ENCODE measurements at places on chromosomes 2 and 18.
A peak's percentile ranks its signal among the peaks of the same experiment; 100 is the strongest.

- peak; percentile 34 for DNase-seq
These were observed 89.8 kb upstream of the KCNH7 start for GRCh38 chr2:162928356-162928755.

DNA sequence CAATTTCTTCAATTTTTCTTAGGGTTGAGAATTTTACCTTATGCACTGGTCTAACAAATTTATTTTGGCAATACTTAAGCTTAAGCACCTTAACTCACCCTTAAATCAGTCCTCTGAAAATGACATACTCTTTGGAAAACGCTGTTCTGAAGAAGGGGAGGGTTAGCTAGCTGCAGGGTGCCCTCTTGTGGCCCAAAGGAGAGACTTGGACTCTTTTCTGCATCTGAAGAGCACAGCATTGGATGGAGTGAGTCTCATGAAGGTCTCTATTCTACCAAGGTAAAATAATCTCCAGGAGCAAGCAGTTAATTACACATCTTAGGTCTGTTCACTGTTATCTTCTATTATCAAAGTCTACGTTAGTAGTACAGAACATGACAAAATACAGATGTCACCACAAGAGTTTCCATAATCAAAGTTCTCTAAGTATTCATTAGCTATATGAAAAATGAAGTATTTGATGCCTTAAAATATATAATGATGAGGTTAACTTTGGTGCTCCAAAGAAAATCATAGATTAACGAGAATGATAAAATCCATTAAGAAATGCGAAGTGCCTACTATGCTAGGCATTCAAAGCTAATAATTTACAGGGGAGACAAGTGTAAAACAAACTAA, 24.4 kb downstream of the PUM2 start:
- DNase-seq: peak; percentile 57

GRCh38 chr2:37637190-37637860, 34.1 kb downstream of the CDC42EP3 start:
- no peak for DNase-seq

GRCh38 chr18:57389271-57389670, 36.9 kb downstream of the ST8SIA3 start:
- peak; percentile 22 for DNase-seq

GRCh38 chr2:5691985-5692529, at the start of gene SOX11:
Gene SOX11 (plus strand): TSS chr2:5692384. CDS start chr2:5692722, 338 bp downstream.
- no peak for DNase-seq

GRCh38 chr2:42101206-42102023, 53.6 kb downstream of the PKDCC start:
- DNase-seq: peak; percentile 62

DNA sequence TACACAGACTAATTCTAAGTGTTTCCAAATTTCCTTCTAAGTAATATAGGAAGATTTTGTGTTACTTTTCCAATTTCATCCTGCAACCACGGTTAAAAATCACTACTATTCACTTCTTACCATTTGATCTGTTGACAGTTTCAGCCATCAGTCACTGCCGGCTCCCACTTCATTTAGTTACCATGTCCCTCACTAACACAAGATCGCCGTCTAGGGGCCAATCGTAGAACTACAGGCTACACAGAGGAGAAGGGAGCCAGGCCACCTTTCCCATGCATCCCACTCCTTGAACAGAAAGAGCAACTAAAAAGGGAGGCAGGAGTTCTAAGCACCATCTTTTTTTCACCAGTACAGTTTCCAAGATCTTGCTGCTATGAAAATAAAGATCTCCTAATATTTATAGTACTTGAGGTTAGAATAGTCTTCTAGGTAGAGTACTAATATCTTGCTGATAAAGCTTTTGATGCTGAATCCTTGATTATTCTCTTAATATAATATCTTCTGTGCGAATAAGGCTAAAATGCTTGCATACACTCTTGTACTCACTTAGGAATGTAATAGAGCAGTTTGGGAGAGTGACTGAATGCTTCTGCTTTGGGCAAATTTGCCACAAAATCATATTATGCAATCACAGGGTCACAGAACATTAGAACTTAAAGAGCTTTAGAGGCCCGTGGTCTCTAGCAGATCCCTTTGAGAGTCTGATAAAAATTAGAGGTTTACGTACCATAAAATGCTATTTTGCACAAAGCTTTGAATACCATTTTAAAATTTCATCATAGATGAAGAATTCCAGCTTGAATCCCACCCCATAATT, 39.5 kb upstream of the CYP1B1 start:
- peak; percentile 81 for DNase-seq

- no peak for DNase-seq
These were observed 279.1 kb upstream of the LYPD1 start for GRCh38 chr2:132949108-132949507.

DNA sequence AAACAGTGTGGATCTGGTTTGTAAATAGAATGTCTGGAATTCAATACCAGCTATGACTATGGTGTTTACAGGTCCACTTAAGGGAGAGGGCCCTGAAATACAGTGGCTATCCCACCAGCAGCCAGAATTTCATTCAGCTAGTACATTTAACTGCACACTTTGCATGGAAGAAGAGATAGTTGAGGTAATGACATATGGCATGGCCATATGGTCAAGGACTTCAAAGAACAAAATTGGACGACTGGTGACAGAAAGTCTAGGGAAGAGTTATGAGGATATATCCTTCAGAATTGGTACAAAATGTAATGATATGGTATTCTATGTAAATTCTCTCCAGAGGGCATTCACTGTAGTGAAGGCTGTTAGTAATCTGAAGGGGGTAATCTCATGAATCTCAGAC, 105.0 kb downstream of the IKZF2 start:
- no peak for DNase-seq

DNA sequence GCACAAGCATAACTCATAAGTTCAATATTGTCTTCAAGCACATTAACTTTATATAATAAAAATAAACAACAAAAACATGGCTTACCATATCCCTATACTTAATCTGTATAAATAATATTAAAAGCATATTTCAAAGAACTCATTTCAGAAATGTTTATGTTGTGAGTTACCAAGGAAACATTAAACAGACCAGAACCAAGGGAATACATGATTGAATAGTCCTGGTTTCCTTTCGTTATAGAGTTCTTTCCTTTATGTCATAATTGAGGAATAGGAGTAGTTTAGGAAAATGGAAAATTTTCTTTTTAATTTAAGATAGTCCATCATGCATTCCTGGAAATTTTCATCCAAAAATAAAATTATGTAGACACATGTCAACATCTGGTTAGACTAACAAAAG, 343.0 kb downstream of the ERBB4 start:
- DNase-seq: no peak

Data from M059J (cell line).